ENCODE measurements at places on chromosomes 2 and 18.

DNA sequence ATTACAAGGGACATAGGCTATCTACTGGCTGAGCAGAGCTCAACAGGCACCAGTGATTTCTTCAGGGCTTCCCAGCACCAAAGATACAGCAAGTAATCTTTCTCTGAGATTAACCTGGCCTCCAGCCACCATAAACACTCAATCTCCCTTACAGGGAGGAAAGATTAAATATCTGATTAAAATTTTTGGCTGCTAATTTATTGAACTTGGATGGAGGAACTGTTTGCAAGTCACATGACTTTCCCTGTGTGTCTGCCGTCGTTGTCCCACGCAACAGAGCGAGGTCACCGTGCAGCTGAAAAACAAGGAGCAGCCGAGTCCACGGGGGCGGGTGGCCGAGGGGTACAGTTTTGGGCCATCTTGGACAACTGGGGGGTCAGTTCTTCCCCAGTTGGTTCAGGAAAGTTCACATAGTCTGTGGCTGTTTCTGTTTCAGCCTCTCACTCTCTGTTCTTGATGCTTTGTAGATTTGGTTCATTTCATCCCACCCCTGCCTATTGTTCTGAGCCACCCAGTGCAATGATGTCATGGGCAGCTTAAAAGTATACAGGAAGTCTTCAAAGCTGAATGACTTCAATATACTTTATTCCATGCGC is 186.8 kb upstream of the CTAGE1 start:
- no peak for DNase-seq

DNA sequence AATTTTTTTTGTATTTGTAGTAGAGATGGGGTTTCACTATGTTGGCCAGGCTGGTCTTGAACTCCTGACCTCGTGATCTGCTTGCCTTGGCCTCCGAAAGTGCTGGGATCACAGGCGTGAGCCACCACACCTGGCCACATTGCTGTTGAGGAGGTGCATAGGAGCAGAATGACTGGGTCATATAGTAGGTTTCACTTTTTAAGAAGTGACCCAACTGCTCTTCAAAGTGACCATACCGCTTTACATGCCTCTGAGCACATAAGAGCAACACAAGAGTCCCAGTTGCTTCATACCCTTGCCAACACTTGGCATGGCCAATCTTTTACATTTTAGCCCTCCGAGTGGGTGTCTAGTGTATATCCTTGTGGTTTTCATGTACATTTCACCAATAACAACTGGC is 28.9 kb downstream of the RRM2 start:
- no peak for DNase-seq

- DNase-seq = no peak
Observed at GRCh38 chr2:67277450-67277849, 119.7 kb upstream of the ETAA1 start.

DNA sequence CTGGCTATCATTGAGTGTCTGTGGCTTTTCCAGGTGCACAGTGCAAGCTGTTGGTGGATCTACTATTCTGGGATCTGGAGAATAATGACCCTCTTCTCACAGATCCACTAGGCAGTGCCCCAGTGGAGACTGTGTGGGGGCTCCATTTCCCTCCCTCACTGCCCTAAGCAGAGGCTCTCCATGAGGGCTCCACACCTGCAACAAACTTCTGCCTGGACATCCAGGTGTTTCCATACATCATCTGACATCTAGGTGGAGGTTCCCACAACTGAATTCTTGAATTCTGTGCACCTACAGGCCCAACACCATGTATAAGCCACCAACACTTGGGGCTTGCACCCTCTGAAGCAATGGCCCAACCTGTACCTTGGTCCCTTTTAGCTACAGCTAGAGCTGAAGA is 775.4 kb upstream of the CDH2 start:
- no peak for DNase-seq

DNA sequence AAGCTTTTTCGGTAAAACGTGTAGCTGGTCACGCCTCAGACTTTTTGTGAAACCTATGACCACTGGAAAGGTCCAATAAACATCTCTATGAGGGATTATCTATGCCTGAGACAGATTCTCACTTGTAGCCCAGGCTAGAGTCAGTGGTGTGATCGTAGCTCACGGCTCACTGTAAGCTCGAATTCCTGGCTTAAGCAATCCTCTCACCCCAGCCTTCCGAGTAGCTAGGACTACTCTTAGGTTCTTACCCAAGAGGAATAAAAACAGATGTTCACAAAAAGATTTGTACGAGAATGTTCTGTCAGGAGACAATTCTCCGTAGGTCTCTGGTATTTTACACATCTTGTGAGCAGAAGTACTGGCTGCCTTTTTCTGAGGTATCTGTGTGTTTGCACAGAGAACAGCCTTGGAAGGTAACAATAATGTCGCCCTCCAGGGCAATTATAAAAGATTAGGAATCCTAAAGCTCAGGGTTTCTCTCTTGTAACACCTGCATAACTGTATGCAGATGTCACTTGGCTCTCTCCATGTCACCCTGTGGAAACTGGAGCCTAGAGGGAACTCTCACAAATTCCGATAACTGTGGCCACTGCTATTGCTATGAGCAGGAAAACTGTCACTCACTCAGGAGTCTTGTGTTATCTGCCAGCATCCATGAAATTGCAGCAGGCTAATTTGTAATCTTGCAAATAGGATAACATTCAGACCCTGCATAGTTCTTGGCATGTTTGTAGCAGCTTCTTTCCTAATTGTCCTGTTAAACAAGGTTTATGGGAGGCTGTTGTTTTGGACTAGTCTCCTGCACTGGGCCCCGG is 25.5 kb upstream of the RALBP1 start:
- DNase-seq = no peak

- no peak for DNase-seq
Observed at GRCh38 chr2:219228911-219229304, 528 bp downstream of the ATG9A start.

DNA sequence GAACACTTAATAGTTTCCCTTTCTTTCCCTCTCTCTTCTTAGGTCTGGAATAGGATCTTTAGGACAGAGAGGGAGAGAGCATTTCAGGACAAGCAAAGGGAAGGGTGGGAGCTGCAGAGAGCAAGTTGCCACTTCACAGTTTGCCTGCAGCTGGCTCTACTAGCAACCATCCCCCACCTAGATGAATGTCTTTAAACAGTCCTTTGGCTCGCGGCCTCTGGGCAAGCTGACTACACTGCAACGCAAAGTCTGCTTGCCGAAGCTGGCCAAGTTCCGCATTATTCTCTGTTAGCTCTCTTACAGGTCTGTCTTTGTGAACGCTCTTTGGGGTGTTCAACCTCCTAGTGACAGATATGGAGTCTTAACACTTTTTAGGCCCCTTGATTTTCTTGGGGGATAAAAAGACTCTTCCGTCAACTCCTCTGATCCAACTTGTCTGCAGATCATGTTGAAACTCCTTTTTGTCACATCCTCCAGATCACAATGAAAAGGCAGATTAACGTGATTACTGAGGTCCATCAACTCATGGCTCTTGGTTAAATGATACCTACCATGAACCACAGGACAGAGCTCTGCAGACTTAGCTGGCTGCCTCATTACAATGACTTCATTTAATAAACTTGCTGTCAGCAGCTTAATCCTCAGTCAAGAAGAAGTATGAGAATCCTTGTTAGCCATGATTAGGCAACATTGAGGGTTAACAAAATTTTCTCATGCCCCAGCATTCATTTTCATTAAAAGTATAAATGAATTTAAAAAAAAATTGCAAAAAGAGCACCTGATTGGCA is 74.6 kb downstream of the SLC4A3 start:
- no peak for DNase-seq

- DNase-seq = no peak
Observed at GRCh38 chr18:3183103-3183717, 36.6 kb downstream of the MYOM1 start.

- DNase-seq = no peak
Observed at GRCh38 chr18:48186131-48186766, 222.9 kb downstream of the ZBTB7C start.

DNA sequence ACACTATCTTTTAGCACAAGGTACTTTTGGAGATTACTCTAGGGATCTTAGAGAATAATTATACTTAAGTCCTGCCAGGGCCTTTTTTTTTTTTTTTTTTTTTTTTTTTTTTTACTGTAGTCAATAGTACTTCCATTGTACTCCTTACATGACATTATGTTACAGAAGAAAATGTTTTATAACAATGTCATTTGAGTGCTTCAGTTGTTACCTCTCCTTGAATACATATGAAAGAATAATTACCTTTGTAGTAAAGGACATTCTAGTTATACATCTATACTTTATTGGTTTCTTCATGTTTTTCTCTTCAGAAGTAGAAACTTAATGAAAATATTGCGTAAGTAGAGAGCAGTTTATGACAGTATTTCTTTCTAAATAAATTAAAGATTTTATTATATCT is 834.9 kb downstream of the DPP10 start:
- no peak for DNase-seq

GRCh38 chr2:45207101-45207500 is 197.8 kb upstream of the SIX2 start:
- no peak for DNase-seq

DNA sequence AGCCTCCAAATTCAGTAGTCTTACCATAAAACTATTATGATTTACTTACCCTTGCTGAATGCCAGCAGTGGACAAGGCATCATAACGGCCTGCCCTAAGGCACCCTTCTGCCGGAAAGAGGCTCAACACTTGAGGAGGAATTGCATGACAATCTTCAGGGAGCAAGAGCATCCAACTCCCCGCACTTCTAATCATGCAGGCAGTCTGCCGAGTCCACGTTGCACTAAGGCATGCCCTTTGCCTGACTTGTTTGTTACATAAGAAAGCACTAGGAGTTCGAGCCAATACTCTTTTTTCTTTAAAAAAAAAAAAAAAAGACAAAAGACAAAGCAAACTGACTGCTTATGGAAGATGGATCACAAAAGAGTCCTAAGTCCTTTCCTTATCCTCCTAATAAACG is 17.9 kb upstream of the SPTBN1 start:
- no peak for DNase-seq

DNA sequence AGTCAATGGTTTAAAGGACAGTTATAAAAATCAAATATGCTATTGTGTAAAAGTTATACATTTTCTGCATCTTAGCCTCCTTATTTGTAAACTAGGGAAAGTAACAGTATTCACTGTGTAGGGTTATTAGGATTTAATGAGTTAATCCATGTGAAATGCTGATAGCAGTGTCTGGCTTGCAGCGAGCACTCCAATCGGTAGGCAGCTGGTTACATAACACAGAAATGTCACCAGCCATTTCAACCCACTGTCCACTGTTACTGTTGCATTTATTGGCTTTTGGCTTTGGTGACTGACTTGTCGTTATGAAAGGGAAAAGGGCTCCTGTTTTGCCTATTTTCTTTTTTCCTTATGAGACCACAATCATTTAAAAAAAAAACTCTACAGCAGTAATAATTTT is 38.9 kb downstream of the ID2 start:
- no peak for DNase-seq

GRCh38 chr18:57062178-57062577 is 84.7 kb upstream of the BOD1L2 start:
- DNase-seq = no peak

DNA sequence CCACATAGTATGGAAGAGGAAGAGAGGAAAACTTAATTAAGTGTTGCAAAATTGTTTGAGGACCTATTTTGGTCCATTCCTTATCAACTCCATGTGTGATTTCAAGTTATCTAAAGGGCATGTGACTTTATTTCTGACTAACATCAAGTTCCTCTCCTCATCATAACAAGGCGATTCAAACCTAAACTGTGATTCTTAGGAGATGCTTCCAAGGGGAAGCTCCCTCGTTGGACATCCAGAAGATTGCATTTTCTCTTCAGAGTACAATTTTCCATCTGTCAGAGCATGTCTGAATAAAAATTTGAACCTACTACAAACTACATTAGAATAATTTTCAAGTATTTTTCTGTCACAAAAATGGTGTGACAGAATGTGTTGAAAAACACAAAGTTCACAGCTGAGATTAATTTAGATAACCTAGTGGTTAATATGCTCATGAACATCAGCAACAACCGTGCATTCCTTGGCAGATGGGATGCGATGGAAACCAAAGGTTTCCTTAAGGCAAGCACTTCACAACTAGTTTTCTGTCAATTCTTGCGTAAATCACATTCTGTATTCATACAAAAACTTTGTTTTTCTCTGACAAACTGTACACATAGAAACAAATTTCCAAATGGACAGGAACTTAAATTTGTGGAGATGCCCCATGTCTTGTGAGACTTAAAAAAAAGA is 4.2 kb downstream of the SFT2D3 start:
- no peak for DNase-seq

DNA sequence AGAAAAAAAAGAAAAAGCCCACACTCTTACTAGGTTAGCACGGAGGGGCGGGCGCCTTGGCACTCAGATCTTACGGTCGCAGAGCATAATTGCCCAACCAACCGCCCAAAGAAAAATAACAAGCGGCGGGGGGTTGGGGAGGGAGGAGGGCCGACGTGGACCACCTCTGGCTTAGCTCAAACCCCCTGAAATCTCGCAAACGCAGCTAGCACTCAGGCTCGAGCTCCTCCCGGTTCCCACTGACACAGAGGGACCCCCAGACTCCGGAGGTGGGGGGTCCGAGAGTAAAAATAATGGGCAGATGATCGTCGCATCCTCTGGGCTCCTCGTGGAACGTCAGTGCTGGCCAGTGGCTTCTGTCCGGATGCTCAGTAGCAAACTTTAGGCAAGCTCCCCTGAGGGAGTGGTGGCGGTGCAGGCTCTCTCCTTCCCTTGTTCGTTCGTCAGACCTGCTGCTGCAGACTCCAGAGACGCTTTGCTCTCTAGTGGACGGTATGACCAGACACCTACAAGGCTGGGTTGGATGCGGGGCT is 12.0 kb downstream of the CATIP start:
- no peak for DNase-seq

- no peak for DNase-seq
Observed at GRCh38 chr2:68832233-68832869, 38.8 kb downstream of the BMP10 start.

DNA sequence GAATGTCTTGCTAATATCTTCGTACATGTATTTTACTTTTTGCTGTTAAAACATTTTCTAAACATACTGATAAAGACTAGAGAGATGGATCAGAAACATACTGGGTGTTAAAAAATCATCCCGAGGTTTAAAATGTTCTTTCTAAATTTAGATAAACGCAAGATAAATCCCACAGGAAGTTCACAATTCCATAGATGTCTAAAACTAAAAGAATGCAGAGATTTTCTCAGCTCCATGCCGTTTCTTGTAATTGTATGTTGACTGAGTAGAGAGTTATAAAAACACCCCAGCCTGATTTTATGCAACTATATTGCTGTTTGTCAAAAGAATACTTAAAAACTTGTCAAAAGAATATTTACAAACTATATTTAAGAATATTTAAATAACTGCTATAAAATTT is 455.7 kb downstream of the ARHGAP15 start:
- no peak for DNase-seq

- DNase-seq = no peak
Observed at GRCh38 chr2:223460774-223461211, 141.4 kb downstream of the SCG2 start.

DNA sequence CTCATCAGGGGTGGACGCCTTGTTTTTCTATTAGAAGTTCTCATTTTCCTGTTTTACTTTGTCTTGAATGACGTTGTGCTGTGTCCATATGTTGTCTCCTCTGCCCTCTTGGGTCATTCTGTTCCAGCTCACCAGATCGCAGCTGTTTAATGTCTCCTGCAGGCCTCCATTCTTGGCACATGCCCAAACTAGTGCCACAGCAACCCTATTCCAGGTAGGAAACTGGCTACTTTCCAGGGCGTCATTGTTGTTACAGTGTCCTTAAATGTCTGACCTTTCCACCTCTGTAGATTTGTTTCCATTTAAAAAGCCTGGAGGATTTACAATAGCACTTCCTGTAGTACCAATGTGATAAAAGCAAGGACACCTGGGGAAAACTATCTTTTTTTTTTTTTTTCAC is 500.7 kb downstream of the METTL4 start:
- DNase-seq = no peak

GRCh38 chr2:238845583-238846377 is 2.1 kb upstream of the TWIST2 start:
- no peak for DNase-seq

- no peak for DNase-seq
Observed at GRCh38 chr2:192026825-192027120, 168.0 kb downstream of the TMEFF2 start.

All from endothelial cell (in vitro differentiated cells).